ENCODE measurements at places on chromosomes 2 and 18.

- no peak for DNase-seq
Measured at GRCh38 chr2:10007921-10008808, 35.2 kb upstream of the KLF11 start.

- no peak for DNase-seq
Measured at GRCh38 chr2:36455788-36456187, 100.2 kb downstream of the CRIM1 start.

DNA sequence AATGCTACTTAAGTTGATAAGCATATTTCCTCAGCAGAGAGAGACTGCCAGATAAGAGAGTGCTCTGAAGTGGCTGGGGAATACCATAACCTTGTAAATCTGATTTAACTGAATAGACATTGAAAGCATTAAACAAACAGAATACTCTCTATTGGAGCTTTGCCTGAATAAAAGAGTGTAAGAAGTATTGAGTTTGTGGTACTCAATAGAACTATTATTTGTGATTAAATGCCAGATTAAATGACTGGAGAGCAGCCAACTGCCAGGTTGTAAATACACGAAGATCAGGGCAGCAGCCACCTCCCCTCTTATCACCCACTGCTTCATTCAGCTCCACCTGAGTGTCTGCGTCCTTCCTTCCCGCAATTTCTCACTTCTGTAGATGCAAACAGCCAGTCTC is 373.6 kb downstream of the DCDC2C start:
- no peak for DNase-seq

DNA sequence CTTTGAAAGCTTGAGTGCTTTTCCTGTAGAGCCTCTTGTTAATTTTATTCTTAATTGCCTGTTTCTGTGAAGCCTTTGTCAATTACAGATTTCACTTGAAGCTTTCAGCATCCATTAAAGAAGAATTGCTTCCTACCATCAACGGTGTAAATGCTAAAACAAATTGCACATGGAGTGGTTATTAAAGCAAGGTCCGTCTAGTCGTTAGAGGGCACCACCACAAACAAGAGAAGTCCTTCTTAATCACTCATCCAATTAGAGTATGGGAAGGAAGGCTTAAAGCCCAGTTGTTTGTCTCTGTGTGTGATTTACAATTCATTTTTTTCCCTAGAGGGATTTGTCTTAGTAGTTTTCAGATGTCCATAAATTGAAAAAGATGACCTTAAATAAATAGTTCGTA is 1.6 kb downstream of the KCNJ3 start:
- no peak for DNase-seq

GRCh38 chr18:43661570-43661969 is 384.3 kb upstream of the SYT4 start:
- DNase-seq = no peak
